ENCODE measurements at places on chromosomes 1 and 21.
A peak's percentile ranks its signal among the peaks of the same experiment; 100 is the strongest.

GRCh38 chr1:39282537-39283216, 78.2 kb downstream of the MACF1 start:
- DNase-seq, result no peak

GRCh38 chr21:21971384-21971783, 973.2 kb downstream of the NCAM2 start:
- DNase-seq, result no peak

- DNase-seq, result no peak
Observed at GRCh38 chr1:244640917-244641316, 12.0 kb upstream of the DESI2 start.

DNA sequence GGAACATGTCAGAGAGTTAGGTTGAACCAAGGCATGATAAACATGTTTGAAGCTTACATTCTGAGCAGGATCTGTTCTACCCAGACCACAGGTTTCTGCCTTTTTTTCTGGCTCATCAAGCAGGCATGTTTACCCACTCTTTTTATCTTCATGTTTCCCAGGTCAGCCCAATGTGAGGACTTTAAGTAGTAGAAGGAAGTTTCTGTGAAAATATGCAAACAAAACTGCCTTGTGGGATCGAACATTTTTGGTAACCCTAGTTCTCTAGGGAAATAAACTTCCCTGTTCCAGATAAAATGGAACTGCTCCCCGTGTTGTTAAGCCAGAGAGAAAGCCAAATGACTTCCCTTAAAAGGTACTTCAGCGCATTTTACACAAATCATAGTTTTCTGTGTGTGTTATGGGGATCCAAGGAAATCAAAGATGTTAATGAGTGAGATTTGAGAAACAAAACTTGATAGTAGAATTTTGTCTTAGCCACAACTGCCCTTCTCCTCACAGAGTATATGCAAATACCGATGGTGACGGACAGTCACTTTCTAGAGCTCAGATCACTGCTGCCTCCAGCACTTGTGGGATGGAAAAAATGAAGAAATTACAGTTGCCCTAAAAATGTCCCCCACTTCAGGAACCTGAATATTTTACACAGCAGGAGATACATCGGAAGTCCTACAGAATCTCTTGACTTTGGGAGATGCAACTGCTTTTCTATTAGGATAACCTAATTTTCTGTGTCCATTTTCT, 765 bp upstream of the HIPK1 start:
- no peak for DNase-seq

- no peak for DNase-seq
Observed at GRCh38 chr1:232954594-232955365, 4.4 kb downstream of the NTPCR start.

- no peak for DNase-seq
Observed at GRCh38 chr1:185788386-185788785, 54.2 kb downstream of the HMCN1 start.

DNA sequence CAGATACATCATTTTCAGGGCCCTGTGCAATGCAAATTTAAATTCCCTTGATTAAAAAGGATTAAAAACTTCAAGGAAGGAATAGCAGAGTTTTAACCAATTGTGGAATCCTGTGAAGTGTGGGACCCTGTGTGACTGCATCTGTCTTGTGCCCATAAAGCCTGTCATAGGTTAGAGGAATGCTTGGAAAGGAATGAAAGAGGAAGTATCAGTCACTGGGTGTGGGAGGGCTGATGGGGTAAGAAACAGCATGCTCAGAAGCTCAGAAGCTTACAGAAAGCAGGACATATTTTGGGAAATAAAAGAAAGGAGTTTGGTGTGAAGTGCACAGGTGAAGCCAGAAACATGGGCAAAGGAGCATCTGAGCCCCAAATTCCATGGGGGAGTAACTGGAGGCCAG, 150.8 kb upstream of the ETV3 start:
- no peak for DNase-seq

DNA sequence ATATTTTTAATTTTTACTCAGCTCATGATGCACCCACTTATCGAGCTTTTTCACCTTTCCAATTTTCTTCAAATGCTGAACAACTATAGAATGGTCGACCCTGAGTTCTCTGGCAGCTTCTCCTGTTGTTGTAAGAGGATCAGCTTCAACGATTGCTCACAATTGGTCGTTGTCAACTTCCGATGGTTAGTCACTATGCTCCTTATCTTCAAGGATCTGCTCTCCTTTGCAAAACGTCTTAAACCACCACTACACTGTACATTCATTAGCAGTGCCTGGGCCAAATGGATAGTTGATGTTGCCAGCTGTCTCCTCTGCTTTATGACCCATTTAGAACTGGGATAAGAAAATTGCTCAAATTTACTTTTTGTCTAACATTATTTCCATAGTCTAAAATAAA, 385.9 kb upstream of the LYPLAL1 start:
- no peak for DNase-seq

DNA sequence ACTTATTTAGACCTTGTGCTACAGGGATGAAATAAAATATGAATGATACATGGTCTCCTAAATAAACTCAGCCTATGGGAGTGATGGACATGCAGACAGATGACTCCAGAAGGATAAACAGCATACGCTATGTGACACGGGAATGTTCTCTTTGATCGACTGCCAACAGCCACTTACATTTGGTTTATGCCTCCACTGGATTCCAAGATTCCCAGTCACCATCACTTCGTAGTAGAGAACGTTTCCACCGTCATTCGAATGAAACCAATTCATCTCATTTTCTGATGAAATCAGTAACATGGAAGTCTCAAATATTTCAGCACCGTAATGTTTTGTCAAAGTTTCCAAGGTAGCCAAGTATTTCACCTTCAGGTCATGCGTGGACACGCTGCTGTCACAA, 99.7 kb downstream of the JAK1 start:
- no peak for DNase-seq

DNA sequence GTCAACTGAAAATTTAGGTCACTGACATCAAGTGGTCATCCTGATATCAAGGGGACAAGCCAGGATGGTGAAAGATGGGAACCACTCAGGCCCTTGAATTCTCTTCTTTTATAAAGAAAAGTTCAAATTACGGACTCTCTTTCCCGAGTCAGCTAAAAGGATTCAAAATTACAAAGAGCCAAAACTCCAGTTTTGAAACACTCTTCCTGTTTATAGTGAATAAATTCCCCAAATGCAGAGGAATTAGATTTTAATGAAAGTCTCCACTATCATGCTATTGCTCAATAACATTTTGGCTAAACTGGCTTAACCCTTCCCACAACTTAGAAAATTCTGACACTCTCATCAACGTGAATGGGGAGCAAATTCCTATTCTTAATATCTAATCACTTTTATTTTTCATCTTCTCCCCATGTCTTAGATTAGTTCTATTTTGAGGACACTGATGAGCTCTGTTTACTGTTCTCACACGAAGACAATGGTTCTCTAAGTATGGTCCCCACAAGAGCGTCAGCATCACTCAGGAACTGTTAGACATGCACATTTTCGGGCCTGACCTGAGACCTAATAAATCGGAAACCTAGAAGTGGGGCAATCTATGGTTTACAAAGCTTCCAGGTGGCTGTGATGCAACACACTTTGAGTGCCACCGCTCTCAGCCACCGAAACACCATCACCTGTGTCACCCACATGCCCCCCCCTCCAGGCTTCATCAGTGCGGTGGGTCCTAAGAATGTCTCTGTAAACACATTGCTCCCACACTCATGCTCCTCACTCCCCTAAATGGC, 64.4 kb upstream of the TIAM1 start:
- DNase-seq, result no peak

GRCh38 chr1:25182629-25183028, 49.7 kb downstream of the SYF2 start:
- DNase-seq, result no peak

- DNase-seq, result no peak
Observed at GRCh38 chr1:25501235-25502058, 42.0 kb upstream of the LDLRAP1 start.

- DNase-seq, result peak; percentile 78
Observed at GRCh38 chr1:93446837-93447451, 974 bp upstream of the FNBP1L start.

GRCh38 chr1:235073968-235074522, 54.6 kb downstream of the TOMM20 start:
- no peak for DNase-seq

DNA sequence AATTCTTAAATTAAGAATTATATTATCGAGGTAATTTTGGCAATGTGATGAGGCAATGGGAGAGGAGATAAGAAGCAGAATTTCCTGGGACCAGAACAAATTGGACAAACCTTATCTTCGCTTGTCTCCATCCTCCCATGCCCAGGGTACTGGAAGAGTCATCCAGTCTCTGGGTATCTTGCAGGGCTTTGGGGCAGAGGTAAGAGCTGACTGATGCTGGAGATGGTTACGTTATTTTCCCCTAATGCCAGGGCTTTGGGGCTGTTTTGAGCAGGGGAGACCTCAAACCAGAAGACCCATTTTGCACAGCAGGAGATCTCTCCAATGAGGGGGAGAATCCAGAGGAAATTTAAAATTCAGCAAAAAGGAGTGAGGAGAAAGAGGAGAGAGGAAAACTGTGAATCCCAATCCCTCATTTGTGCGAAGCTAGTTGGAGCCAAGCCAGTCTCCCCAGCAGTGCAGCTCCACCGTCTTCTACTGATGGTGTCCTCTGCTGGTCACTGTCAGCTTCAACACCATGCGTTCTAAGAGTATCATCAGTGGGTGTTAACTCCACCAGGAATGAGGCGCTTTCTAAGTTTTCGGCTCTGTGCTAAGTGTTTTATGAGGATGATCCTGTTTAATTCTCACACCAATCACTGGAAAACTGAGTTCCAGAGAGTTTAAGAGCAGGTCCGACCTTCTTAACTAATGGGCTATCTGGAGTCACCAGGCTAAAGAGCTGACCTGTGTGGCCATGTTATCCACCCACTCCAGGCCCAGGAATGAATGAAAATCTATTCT, 86.8 kb upstream of the CD34 start:
- no peak for DNase-seq

- no peak for DNase-seq
Observed at GRCh38 chr1:54178296-54179070, 21.3 kb downstream of the CYB5RL start.

GRCh38 chr1:4637616-4638344, 16.6 kb upstream of the AJAP1 start:
- DNase-seq, result no peak

- DNase-seq, result no peak
Observed at GRCh38 chr1:174433451-174433850, 14.3 kb upstream of the GPR52 start.

GRCh38 chr1:31239653-31240241, at the start of gene NKAIN1:
Gene NKAIN1 (minus strand): TSS chr1:31239887. CDS start chr1:31239547, 340 bp downstream.
- no peak for DNase-seq

- no peak for DNase-seq
Observed at GRCh38 chr1:54883349-54884102, 3.5 kb downstream of the DHCR24 start.

- no peak for DNase-seq
Observed at GRCh38 chr1:226404063-226404903, 3.6 kb downstream of the PARP1 start.

DNA sequence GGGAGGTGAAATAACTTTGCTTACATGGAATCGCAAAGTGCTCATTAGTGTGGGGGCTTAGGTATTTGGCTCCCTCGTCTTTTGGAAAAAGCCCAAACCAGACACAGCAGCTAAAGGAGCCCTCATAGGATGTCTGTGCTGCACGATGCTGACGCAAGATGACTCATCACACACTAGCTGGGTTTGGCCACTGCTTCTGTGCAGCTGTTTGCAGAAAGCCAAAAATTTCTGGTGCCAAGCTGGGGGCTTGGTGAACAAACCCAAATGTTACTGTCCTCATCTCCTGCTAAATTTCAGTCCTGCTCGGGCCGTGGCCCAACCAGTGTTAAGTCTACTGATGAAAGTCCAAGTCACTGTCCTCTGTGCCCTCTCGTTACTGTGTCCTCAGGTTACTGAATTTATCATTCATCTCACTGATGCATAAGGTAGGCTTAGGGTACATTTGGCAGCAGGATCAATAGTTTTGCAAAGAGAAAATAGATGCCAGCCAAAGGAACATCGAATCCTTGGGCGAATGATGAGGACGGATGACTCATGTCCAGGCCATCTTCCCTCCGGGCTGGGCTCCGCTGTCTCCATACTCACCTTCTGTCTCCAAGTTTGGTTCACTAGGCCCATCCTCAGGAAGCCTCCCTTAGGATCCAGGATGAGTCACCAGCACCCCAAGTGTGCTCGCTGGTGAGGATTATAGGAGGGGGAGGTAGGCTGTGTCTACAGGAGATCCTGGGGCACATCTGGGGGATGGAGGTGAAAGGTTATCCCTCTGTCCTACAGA, 177.7 kb downstream of the ADSS2 start:
- no peak for DNase-seq

DNA sequence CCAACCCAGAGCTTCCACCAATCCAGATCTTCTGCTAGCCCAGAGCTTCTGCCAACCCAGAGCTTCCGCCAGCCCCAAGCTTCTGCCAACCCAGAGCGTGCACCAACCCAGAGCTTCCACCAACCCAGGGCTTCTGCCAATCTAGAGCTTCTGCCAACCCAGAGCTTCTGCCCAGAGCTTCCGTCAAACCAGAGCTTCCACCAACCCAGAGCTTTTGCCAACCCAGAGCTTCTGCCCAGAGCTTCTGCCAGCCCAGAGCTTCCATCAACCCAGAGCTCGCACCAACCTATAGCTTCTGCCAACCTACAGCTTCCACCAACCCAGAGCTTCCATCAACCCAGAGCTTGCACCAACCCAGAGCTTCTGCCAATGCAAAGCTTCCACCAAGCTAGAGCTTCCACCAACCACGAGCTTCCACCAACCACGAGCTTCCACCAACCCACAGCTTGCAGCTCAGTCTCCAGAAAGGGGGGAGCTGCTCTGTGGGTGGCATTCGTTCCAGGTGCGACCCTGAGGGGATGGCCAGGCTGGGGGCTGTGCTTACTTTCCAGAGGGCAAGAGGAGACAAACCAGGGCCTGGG, 23.8 kb downstream of the CRYAA start:
- no peak for DNase-seq

DNA sequence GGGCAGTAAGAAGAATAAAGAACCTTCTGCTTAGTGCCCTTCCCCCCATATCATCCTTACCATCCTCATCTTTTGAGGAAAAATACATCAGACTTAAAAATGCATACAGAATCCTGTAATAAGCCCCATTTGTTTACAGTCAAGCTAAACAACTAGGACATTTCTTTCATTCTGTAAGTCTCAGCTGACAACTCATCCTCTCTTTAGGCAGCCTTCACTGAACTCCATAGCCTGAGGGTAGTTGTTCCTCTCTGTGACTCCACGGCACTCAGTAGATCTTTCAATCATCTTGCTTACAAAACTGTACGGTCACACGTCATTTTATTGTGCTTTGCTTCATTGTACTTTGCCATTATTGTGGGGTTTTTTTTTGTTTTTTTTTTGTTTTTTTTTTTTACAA, 82.5 kb downstream of the NRIP1 start:
- no peak for DNase-seq

- DNase-seq, result no peak
Observed at GRCh38 chr1:6424619-6425593, at the start of gene ESPN. Gene ESPN (plus strand): TSS chr1:6424776. CDS start chr1:6424956, 180 bp downstream.

DNA sequence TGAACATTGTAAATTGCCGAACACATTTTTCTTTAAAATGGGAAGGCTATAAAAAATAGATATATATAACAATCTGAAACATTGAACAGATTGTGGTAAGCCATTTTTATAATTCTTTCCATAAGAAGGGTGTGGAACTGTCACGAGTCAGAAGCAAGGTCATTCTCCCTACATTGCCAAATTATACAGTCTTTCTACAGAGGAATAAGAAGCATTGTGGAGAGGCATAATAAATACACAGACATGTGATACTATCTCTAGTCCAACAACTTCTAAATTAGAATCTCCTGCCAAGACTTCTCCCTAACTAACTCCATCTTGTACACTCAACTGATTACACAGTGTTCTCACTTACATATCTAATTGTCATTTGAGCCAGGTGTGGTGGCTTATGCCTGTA, 227.9 kb downstream of the CENPF start:
- no peak for DNase-seq

Data from NCI-H187 treated with DMSO at 0.1 percent for 48 hours (cell line).